ENCODE measurements at places on chromosomes 16 and 17. TPM values are rescaled to one million over a fixed set of nuclear protein-coding genes. Genes with fewer than 3 reads are reported as not detected.

- no peaks in the 10 kb centered on the region for H3K27me3 ChIP-seq
- no peak overlapping the region for H3K4me3 ChIP-seq
- DNase-seq, result no peak
- H3K4me1 ChIP-seq, result peaks cover 31% of the 10 kb centered on the region
- H3K36me3 ChIP-seq, result no peaks in the 10 kb centered on the region
These were observed 11.5 kb upstream of the RIPOR1 start for GRCh38 chr16:67517155-67517445.

GRCh38 chr17:57935833-57936807 lies 19.1 kb downstream of the CUEDC1 start:
- peak overlapping the region; percentile 98 for H3K27ac ChIP-seq
- no peaks in the 10 kb centered on the region for H3K27me3 ChIP-seq
- peak; percentile 80 for DNase-seq
- no peaks in the 10 kb centered on the region for H3K36me3 ChIP-seq
- H3K4me1 ChIP-seq, result peaks cover 88% of the 10 kb centered on the region
- peak overlapping the region; percentile 52 for H3K4me3 ChIP-seq

GRCh38 chr16:75111961-75112733 lies 4.4 kb downstream of the LDHD start:
- no peak overlapping the region for H3K4me3 ChIP-seq
- peaks cover 10% of the 10 kb centered on the region for H3K36me3 ChIP-seq
- H3K27me3 ChIP-seq, result no peaks in the 10 kb centered on the region
- DNase-seq, result no peak

DNA sequence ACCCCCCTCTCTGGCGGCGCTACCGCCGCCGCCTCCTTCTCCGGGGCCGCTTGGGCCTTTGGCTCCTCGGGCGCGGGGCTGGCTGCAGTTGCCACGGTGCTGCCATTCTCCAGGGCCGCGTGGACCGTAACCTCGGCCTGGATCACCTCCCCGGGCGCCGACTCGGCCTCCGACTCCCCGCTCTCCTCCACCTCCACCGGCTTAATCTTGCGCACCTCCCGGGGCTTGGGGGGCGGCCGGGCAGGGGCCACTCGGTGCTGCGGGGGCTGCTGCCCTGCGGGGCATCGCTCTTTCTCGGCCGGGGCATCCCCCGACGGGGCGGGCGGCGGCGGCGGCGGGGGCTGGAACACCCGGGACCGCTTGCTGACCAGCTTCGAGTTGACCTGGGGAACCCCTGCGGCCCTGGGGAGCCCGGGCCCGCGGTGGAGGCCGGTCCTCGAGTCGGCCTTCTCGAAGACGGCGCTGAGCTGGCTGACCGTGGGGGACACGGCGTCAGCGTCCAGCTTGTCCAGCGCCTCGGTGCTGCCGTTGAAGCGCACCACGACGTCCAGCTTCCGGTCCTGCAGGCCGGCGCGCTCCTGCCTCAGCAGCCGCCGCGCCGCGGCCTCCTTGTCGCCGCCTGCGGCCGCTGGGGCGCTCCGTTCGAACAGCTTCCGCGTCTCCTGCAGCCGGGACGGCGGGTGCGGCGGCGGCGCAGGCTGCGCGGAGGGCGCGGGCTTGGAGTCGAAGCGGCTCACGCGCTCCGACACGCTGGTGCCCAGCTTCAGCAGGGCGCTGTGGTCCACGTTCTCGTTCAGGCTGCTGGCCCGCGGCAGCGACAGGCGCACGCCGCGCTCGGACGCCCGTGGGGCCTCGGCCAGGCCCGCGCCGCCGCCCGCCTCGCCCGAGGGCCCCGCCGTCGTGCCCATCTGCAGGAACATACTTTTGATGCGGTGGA lies 792 bp downstream of the PPP1R9B start:
- peaks cover 54% of the 10 kb centered on the region for H3K4me1 ChIP-seq
- no peak for DNase-seq
- no peaks in the 10 kb centered on the region for H3K27me3 ChIP-seq
- H3K4me3 ChIP-seq, result peak overlapping the region; percentile 84
- peaks cover 6% of the 10 kb centered on the region for H3K36me3 ChIP-seq
- H3K27ac ChIP-seq, result peak overlapping the region; percentile 95

DNA sequence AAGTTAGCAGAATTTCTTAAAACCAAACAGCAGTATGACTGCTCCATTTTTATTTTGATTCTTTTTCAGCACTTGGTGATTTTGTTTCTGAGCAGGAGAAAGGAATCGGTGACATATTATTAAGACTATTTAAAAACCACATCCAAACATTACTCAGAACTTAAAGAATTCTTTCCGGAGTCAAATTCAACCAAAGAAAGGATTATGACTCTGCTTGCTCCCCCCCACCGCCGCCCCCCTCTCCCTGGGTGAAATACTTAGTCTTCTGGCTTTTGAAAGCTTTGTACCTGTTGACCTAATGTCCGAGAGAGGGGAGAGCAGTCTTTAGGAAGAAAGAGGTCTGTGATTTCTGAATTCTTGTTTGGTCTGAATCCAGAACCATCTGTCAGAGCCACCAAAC lies 17.9 kb upstream of the COL1A1 start:
- DNase-seq, result peak; percentile 47
- H3K36me3 ChIP-seq, result no peaks in the 10 kb centered on the region
- peak overlapping the region; percentile 18 for H3K27ac ChIP-seq
- peaks cover 47% of the 10 kb centered on the region for H3K4me1 ChIP-seq
- H3K4me3 ChIP-seq, result no peak overlapping the region
- H3K27me3 ChIP-seq, result no peaks in the 10 kb centered on the region

DNA sequence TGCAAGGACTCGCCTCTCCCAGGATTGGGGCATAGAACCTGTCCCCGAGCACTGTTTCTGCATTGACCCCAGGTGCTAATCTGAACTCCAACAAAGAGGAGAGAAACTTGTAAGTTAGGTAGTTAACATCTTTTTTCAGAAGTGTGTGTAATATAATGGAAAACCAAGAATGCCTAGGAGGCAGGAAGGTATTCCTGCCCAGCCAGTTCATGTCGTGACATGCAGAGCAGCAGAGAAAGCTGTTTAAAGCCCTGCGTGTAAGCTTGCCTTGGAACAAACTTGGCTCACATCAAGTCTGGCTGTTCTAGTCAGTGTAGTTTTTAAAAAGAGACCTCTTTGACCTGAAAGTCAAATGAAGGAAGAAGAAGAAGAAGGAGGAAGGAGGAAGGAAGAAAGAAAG lies 2.1 kb upstream of the GNA13 start:
- DNase-seq, result no peak
- peaks cover 52% of the 10 kb centered on the region for H3K4me1 ChIP-seq
- H3K27me3 ChIP-seq, result no peaks in the 10 kb centered on the region
- no peak overlapping the region for H3K27ac ChIP-seq
- no peak overlapping the region for H3K4me3 ChIP-seq

DNA sequence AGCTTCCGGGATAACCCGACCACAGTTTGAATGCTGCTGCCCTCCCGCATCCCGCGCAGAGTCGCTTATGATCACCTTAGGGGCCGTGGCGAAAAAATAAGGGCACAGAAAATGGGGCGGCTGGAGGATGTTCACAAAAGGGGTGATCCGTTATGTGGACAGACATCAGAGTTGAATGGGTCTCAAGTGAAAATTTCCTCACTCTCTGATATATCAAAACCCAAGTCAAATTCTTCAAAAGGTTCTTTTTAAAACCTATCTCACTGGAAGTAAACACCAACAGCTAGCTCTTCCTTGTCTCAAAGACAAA lies 400 bp upstream of the CEP112 start:
- no peaks in the 10 kb centered on the region for H3K36me3 ChIP-seq
- peaks cover 23% of the 10 kb centered on the region for H3K4me1 ChIP-seq
- no peaks in the 10 kb centered on the region for H3K27me3 ChIP-seq
- DNase-seq, result no peak

GRCh38 chr16:82156761-82157533 lies 13.1 kb downstream of the MPHOSPH6 start:
- H3K36me3 ChIP-seq, result peaks cover 55% of the 10 kb centered on the region
- H3K4me1 ChIP-seq, result peaks cover 8% of the 10 kb centered on the region
- no peak for DNase-seq
- no peaks in the 10 kb centered on the region for H3K27me3 ChIP-seq

GRCh38 chr17:11742886-11743285 lies 144.6 kb downstream of the DNAH9 start:
- no peaks in the 10 kb centered on the region for H3K27me3 ChIP-seq
- DNase-seq, result no peak
- H3K4me1 ChIP-seq, result no peaks in the 10 kb centered on the region

DNA sequence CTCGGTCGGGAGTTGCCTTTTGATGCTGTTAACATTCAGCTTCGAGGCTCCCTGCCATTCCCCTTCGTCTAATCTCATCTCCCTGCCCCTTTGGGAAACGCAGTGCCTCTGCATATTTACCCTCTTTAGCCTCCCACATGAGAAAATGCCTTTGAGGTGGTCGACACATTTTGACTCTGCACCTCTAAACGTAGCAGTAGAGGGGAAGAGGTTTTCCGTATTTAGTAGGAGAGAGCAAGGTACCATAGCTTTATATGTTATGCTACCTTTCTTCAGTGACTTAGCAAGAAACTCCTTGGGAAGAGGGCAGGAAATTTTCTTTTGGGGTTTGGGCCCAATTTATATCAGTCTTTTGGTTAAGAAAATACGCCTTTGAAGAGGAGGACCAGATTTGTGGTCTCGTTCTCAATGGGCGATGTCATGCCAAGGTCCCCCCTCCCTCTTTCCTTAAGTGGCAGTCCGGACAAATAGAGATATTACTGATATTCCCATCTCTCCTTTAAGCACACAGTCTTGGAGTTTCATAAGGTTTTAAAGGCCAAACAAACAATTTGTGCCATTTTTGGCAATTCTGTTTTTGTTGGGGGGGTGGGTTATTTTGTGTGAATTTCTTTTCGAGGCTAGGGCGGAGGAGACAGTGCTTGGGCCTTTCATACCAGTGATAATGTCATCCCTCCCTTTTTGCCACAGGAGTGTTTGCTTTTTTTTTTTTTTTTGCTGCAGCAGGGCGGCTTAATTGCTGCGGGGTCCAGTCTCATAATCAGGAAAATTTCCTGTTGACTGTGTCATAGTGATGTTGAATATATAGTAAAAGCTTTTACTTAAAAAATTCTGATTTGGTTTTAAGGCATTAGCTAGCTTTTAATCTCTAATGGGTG lies 1.5 kb downstream of the PAFAH1B1 start:
- peaks cover 54% of the 10 kb centered on the region for H3K4me1 ChIP-seq
- H3K27me3 ChIP-seq, result no peaks in the 10 kb centered on the region
- H3K36me3 ChIP-seq, result no peaks in the 10 kb centered on the region
- no peak for DNase-seq
- peak overlapping the region; percentile 82 for H3K27ac ChIP-seq

- H3K36me3 ChIP-seq, result no peaks in the 10 kb centered on the region
- no peaks in the 10 kb centered on the region for H3K27me3 ChIP-seq
- H3K4me1 ChIP-seq, result peaks cover 74% of the 10 kb centered on the region
- H3K27ac ChIP-seq, result no peak overlapping the region
- H3K4me3 ChIP-seq, result no peak overlapping the region
These were observed 70.9 kb upstream of the GSE1 start for GRCh38 chr16:85541980-85542900.

GRCh38 chr17:75295201-75296158 lies 6.2 kb upstream of the SLC25A19 start:
- no peaks in the 10 kb centered on the region for H3K36me3 ChIP-seq
- H3K4me1 ChIP-seq, result peaks cover 60% of the 10 kb centered on the region
- peak; percentile 98 for DNase-seq
- H3K4me3 ChIP-seq, result peak overlapping the region; percentile 46

DNA sequence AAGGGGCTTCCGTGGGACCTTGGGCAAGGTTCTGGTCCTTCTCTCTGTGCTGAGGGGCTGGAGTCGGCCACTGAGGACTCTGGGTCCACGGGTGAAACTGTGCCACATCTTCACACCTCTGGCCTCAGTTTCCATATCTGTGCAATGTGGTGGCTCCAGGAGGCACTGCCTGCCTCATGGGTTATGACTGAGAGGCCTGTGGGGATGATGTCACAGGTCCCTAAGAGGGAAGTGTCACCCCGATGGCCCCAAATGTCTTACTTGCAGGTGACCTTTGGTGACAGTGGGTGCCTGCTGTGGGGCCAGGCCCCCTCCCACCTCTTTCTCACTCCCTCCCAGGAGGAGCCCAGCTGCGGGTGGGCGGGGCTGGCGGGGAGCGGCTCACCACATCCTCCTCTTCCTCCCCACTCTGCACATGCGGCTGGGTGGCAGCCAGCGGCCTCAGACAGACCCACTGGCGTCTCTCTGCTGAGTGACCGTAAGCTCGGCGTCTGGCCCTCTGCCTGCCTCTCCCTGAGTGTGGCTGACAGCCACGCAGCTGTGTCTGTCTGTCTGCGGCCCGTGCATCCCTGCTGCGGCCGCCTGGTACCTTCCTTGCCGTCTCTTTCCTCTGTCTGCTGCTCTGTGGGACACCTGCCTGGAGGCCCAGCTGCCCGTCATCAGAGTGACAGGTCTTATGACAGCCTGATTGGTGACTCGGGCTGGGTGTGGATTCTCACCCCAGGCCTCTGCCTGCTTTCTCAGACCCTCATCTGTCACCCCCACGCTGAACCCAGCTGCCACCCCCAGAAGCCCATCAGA lies at the start of gene IL21R:
TSS of gene IL21R (plus strand) at position 407 of the 801 bp plus-strand sequence. CDS start 27,898 bp downstream, outside the sequence.
- H3K4me3 ChIP-seq, result no peak within 1 kb of the TSS
- peaks cover 14% of the 10 kb centered on the region for H3K4me1 ChIP-seq
- no peaks in the 10 kb centered on the region for H3K36me3 ChIP-seq

DNA sequence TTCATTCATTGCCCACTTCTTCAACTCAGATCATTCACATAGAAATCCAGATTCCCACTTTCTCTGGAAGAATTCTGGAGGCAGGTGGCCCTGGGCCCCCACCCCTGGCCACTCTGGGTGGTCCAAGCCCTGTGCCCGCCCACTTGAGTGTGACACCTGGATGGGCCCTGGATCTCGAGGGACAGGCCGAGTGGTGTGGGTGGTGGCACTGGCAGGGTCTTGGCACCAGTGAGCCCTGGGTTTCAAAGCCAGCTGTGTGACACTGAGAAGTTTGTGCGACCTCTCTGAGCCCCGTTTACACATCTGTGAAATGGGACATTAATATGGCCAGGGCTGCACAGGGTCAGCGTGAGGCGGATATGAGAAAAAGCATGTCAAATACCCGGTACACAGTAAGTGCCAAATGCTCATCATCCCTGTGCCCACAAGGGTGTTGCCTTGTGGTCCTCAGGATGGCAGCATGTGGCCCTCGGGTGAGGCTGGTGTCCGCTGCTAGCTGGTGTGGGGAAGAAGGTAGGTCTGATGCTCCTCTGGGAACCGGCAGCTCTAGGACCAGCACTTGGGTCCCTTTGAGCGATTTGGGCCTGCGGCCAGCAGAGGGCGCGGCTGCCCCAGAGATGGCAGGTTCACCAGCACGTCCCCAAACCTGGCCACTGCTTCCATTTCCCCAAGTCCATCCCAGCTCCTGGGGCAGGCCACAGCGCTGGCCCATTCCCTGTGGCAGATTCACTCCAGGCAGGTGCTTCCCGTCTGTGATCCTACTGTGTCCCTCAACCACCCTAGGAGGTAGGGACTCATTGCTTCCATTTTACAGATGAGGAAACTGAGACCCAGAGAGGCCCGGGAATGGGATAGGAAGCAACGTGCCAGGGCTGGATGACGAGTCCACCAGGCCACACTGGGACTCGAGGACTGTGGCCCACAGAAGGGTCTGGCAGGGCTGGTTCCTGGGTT lies 3.6 kb downstream of the OSGIN1 start:
- no peaks in the 10 kb centered on the region for H3K27me3 ChIP-seq
- H3K27ac ChIP-seq, result no peak overlapping the region
- H3K4me1 ChIP-seq, result peaks cover 43% of the 10 kb centered on the region
- peaks cover 62% of the 10 kb centered on the region for H3K36me3 ChIP-seq

GRCh38 chr16:56295739-56296527 lies 104.6 kb downstream of the GNAO1 start:
- H3K4me3 ChIP-seq, result no peak overlapping the region
- peaks cover 12% of the 10 kb centered on the region for H3K27me3 ChIP-seq
- no peak overlapping the region for H3K27ac ChIP-seq
- H3K36me3 ChIP-seq, result no peaks in the 10 kb centered on the region
- DNase-seq, result no peak

TMEM238L gene
- total RNA-seq, result not detected

GINS2 gene
- total RNA-seq, result 48.3 TPM

KRTAP1-5 gene
- total RNA-seq, result not detected

ATP2A1 gene
- total RNA-seq, result 3.2 TPM

RASL10B gene
- 11.0 TPM for total RNA-seq

C16orf96 gene
- total RNA-seq, result not detected

MARVELD3 gene
- 5.6 TPM for total RNA-seq

MAF gene
- total RNA-seq, result 0.31 TPM

TXNDC11 gene
- 74.9 TPM for total RNA-seq
